Activated T-cell treated with anti-CD3 and anti-CD28 coated beads, Interleukin-2, amount 50 U/mL, for 72 hours (primary cell): ENCODE measurements at places on chromosomes 3 and 15. TPM values are rescaled to one million over a fixed set of nuclear protein-coding genes. Genes with fewer than 3 reads are reported as not detected.

The CASR gene
- 0.17 TPM for total RNA-seq

The TNK2 gene
- 94.8 TPM for total RNA-seq

The IGSF10 gene
- not detected for total RNA-seq

DNA sequence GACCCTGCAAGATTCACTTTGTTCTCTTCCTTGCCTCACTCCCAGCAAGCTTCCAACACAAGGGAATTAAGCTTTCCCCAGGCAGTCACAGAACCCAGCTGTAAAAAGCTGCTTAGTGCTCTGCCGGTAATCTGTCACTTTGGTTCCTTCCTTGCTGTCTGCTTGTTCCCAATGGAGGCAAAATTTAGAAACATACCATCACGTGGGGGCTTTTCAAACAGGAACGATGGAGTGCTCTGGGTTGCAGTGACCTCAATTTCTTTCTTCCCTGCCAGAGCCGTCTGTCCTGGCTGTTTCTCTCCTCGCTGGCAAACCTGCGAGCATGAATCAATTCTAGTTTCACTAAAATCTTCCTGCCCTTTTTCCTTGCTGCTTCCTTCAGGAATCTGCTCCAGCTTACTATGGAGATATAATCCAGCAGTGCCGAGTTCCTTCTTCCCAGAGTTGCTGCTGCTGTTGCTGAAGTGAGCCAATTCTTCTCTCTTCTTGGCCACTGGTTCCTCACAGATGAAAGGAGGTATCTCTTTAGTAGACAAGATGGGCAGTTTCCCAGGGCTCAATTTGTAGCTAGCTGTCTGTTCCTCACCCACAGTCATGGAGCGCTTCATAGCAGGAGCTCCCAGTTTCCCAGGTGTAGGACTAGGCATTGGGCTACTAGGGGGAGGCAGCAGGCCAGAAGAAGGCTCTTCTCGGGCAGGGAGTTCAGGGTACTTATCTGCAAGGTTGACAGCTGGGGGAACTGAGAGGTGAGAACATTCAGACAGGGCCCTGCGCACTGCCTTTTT, 88.1 kb downstream of the DHX30 start:
- no peak for DNase-seq

GRCh38 chr15:64970698-64971097, 19.0 kb downstream of the SPG21 start:
- no peak for DNase-seq

DNA sequence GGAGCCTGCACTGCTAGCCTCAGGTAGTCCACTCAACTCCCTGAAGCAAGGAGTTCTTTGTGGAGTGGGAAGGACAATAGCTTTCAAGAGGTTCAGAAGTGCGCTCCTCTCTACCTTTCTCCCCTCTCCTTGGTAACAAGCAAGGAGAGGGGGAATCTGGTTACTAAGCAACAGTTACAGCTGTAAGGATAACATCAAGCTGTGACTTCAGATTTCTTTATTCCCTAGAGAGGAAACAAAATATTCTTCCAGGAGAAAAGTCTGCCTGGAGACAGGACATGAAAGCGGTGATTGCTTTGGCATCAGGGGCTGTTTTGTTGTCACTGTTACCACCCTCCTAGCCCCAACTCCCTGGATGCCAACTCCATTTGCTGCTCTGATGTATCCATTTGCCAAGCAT, 70.4 kb downstream of the TRANK1 start:
- DNase-seq = no peak

GRCh38 chr15:92384381-92384780, 9.3 kb upstream of the ST8SIA2 start:
- no peak for DNase-seq

- no peak for DNase-seq
Observed at GRCh38 chr3:192011137-192011536, 550.2 kb downstream of the PYDC2 start.

GRCh38 chr15:67195305-67195704, 59.2 kb downstream of the AAGAB start:
- DNase-seq = no peak

DNA sequence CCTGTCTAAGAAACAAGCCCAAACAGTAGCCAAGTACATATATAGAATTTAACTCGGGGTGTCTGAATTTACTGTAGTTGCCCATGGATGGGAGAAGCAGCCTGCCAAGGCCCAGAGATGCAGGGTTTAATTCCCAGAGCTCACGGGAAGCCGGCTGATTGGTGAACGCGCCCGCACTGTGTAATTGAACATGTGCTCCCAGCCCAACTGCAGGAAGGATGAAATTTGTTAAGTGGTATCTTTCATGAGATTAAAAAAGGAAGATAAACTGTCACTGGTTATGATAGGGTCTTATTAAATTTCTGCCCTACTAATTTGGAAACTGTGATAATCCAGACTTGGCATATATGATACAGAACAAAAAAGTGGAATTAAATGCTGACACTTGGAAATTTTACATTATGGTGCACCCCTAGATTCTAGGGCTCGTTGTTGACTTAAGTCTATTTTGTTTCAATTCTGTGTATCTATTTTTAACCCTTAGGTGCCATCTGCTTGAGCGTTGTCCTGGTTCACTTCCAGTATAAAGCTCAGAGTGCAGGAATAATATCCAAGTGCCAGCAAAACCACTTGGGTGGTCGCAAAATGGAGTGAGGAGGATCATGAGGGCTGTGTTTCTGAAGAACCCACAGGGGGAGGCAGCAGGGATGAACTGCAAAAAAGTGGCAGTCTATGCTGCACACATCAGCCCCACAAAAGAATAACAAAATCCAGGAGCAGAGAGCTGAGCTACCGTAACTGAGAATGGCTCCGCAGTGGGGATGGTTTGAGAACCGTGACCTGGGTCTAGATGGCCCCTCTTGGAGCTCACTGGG, 13.8 kb upstream of the TMC3 start:
- DNase-seq = no peak

DNA sequence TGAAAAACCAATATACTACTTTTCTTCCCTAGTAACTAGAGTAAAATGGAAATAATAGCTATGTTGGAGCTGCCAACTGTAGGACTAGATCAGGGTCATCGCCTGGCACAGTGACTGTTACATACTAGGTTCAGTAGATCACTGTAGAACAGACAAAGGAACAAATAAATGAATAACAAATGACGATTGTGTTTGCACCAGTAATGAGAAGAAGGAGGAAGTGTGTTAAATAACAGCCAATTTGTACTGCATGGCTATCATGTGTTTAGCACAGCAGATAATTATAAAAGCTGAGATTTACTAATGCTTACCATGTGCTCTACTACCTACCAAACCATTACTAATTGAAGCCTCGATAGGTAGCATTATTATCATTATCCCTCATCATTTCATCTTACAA, 85.3 kb upstream of the FXR1 start:
- DNase-seq = no peak

DNA sequence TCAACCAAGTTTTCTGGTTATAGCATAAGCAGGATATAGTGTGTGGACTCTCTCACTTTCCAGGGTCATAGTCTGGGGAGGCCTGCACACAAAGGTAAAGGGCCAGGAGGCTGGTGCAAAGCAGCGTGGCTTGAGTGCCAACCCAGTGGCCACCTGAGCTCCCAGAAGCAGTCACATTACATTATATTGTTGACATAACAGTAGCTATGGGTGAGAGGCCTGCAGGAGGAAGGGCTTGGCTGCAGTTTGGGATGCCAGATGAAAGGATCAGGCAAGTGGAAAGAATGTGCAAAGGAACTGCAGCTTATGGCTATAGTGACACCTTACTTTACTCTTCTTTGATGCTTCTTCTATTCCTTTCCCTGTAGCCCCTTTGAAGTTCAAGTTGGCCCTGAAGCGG, 96.5 kb downstream of the FLNB start:
- DNase-seq = no peak
